ENCODE measurements at places on chromosomes 5 and 9.

GRCh38 chr5:3329427-3329826 is 266.2 kb upstream of the IRX1 start:
- H3K4me1 ChIP-seq = no peaks in the 10 kb centered on the region
- H3K27ac ChIP-seq = no peak overlapping the region
- no peaks in the 10 kb centered on the region for H3K36me3 ChIP-seq
- H3K27me3 ChIP-seq = no peaks in the 10 kb centered on the region

DNA sequence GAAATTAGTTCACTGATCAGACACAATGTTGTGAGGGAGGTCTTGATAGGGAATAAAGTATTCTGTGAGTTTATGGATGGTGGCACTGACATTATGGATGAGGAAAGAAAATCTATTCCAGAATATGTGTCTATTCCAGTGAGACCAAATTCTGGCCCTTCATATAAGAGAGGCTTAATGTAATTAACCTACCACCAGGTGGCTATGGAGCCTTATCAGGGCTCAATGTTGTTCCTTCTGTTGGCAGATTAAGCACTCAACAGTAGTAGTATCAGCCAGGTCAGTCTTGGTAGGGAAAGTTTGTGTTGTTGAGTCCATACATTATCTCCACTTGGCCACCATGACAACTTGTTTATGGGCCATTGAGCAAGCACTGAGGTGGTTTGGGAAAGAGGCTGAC is 41.7 kb upstream of the BARX1 start:
- no peaks in the 10 kb centered on the region for H3K4me1 ChIP-seq
- peaks cover 43% of the 10 kb centered on the region for H3K27me3 ChIP-seq
- no peak for DNase-seq
- no peak overlapping the region for H3K27ac ChIP-seq
- H3K36me3 ChIP-seq = no peaks in the 10 kb centered on the region
- H3K4me3 ChIP-seq = no peak overlapping the region

DNA sequence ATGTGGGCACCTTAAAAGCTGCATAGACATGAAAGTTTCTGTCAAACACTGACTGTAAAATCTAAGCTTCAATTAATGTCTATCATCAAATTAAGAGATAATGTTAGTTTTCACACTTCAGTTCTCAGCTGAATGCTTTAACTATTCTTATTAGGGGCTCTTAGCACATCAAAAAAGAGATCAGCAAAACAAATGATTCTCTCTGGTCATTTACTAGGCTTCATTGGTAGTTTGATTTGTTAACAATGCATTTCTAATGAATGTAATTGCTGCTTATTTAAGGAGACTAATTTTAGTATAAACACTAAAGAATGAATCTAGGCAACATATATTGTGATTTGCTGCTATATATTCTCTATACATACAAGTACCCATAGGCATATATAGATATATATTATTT is 1182.0 kb downstream of the MAT2B start:
- H3K27me3 ChIP-seq = no peaks in the 10 kb centered on the region
- no peak for DNase-seq
- no peak overlapping the region for H3K4me3 ChIP-seq

GRCh38 chr9:18825656-18826170 is 207.3 kb downstream of the SAXO1 start:
- peaks cover 91% of the 10 kb centered on the region for H3K36me3 ChIP-seq
- H3K4me3 ChIP-seq = no peak overlapping the region
- no peak overlapping the region for H3K27ac ChIP-seq
- H3K27me3 ChIP-seq = no peaks in the 10 kb centered on the region

DNA sequence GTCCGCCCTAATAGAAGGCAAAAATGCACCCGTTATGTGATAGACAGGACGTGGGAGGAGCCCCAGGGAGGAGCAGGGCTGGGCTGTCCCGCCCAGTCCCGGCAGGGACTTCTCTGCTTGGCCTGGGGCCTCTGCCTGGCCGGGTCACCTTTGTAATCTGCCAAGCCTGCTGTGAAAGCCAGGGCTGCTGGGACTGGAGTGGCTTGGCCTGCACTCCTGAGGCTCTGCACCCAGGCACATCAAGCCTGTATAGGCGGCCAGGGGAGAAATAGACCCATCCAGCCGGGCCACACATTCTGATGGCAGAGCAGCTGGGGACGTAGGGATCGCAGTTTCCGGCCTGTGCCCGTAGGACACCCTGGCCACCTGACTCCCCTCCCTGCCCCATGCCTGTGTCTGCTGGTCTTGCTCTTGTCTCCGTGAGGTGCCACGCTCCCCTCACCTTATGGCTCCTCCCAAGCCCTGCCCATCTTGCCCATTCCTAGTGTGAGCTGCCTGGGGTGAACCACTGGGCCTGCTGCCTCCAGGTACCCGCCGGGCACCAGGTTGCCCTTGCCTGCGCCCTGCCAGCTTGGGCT is 28.1 kb downstream of the DYNC2I2 start:
- H3K27ac ChIP-seq = no peak overlapping the region
- no peaks in the 10 kb centered on the region for H3K27me3 ChIP-seq
- DNase-seq = no peak
- H3K4me3 ChIP-seq = no peak overlapping the region
- peaks cover 95% of the 10 kb centered on the region for H3K36me3 ChIP-seq

DNA sequence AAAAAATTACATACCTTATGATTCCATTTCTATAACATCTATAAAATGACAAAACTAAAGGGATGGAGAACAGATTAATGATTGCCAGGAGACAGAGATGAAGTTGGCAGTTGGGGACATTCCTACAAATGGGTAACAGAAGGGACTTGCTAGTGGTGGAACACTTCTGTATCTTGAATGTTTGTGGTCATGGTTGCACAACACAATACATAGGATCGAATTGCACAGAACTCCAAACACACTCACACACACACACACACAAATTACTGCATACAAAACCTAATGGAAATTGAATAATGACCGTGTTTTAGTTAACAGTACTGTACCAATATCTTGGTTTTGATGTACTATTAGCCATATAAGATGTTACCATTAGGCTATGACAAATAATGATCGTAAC is 330.7 kb upstream of the POU5F2 start:
- no peak overlapping the region for H3K4me3 ChIP-seq
- no peaks in the 10 kb centered on the region for H3K4me1 ChIP-seq
- peaks cover 5% of the 10 kb centered on the region for H3K36me3 ChIP-seq
- DNase-seq = peak; percentile 10
- no peaks in the 10 kb centered on the region for H3K27me3 ChIP-seq

GRCh38 chr9:127966416-127967150 is 14.2 kb downstream of the EEIG1 start:
- H3K27ac ChIP-seq = no peak overlapping the region
- H3K36me3 ChIP-seq = peaks cover 13% of the 10 kb centered on the region
- H3K4me3 ChIP-seq = no peak overlapping the region

- no peak for DNase-seq
- H3K27ac ChIP-seq = no peak overlapping the region
- H3K27me3 ChIP-seq = no peaks in the 10 kb centered on the region
- no peak overlapping the region for H3K4me3 ChIP-seq
Observed at GRCh38 chr9:8613346-8613825, 813.8 kb upstream of the DMAC1 start.

DNA sequence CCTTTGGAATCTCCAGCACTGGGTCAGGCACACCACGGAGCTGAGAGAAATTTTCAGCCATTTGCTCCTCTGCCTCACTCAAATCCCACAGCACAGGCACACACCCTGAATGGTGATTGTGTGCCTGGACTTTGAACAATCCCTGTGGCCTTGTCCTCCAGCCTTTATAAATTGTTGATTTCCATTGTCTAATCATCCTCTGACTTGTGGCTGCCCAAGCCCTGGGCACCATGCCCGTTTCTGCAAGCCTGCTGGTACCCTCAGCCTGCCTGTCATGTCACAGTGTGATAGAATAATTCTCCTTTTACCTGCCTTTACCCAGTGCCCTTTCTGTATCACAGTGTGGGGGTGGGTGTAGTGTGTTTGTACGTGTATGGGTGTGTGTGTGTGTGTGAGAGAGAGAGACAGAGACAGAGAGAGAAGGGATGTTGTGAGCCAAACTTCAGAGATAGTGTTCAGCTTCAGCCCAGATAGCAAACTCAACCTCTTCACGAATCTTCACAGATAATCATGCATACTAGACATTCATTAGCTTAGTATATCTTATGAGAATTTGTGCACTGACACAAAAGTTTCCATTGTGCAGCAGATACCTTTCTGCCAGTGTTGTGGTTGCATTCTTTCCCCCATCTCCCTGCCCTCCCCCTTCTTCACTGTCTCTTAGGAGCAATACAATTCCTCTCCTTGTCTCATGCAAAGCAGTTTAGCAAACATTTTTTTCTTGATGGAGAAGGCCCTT is 27.8 kb upstream of the SLC44A1 start:
- no peak overlapping the region for H3K27ac ChIP-seq
- no peak overlapping the region for H3K4me3 ChIP-seq
- no peaks in the 10 kb centered on the region for H3K36me3 ChIP-seq
- no peaks in the 10 kb centered on the region for H3K4me1 ChIP-seq
- no peak for DNase-seq

GRCh38 chr5:169895926-169896325 is 84.4 kb downstream of the INSYN2B start:
- H3K36me3 ChIP-seq = no peaks in the 10 kb centered on the region
- H3K27me3 ChIP-seq = no peaks in the 10 kb centered on the region
- no peak overlapping the region for H3K4me3 ChIP-seq
- DNase-seq = no peak

DNA sequence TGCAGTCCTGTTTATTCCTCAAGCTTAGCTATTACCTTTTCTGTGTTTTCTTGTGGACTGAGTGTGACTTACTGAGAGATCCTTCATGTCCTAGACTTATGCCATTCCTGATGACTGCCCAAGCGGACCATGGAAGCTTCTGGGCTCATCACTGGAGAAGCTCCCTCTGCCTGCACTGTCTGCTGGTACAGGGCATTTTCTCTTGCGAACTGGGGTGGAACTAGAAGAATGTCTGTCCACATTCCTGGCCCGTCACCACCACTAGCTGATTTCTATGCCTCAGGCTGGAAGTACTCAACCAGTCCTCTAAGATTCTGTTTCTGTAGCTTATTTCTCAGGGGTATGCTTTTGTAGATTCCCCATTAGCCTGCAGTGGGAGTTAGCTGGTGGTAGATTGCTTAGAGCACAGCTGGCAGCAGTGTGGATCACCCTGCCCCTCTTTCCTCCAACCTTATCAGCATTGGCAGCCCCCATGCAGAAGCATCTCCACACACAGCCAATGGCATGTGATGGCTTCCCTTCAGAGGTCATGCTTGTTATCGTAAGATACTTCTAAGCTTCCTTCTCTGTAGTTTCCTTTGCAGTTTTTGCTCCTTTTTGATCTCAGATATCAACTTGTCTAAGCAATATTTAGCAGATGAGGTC is 12.4 kb downstream of the SLC36A1 start:
- DNase-seq = peak; percentile 15
- peaks cover 48% of the 10 kb centered on the region for H3K36me3 ChIP-seq
- no peak overlapping the region for H3K4me3 ChIP-seq
- no peaks in the 10 kb centered on the region for H3K27me3 ChIP-seq
- H3K4me1 ChIP-seq = peaks cover 4% of the 10 kb centered on the region

DNA sequence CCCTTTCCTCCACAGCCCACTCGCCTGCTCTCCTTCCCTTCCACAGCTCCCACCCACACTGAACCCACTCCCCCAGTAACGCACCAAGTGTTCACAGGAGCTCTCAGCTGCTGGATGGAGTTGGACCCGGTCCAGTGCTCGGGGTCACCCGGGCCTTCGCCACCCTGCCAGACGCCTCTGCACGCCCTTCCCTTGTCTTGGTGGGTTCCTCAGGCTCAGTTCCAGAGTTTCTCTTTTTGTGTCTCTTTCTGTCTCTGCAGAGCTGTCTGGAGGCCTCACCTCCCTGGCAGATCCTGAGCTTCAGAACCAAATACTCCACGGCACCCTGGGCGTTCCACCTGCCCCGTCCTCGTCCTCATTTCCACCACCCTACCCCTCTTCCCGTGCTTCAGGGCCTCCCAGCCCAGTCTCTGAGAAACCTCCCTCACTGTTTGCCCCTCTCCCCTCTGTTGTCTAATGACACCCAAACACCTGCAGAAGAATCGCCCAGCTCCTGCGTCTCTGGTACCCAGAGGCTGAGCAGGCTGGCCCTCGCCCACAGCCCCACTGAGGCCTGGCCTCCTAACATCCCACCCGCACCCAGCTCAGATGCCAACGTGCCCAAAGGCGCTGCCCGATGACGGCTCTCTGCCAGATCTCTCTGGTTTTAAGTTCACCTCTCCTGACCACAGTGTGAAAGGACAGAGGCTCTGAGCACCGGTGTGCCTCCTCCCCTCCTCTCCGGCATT is 74.3 kb downstream of the COL23A1 start:
- no peak overlapping the region for H3K27ac ChIP-seq
- no peaks in the 10 kb centered on the region for H3K36me3 ChIP-seq
- DNase-seq = no peak
- H3K4me3 ChIP-seq = no peak overlapping the region
- H3K4me1 ChIP-seq = no peaks in the 10 kb centered on the region

DNA sequence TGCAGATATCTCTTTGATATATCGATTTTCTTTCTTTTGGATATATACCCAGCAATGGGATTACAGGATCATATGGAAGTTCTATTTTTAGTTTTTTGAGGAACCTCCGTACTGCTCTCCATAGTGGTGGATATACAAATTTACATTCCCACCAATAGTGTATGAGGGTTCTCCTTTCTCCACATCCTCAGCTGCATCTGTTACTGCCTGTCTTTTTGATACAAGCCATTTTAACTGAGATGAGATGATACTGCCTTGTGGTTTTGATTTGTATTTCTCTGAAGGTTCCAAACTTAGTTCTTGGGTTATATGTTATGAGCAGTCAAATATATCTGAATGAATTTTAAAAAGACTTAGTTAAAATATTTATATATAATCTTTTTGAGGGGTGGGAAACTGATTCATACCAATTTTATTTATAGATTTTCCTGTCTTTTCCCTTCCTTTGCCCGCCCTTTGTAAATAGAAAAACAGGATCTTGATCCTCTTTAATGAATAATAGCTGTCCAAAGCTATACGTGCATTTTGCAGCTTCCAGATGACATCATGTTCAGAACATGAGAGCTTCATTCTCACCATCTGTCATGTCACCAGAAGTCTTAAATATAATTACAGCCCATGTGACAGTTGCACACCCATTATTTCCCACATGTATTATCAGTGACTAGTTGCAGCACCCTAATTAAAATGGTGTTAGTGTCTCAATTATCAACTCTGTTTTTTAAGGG is 6.2 kb upstream of the ARHGEF28 start:
- DNase-seq = no peak
- H3K4me3 ChIP-seq = no peak overlapping the region
- no peaks in the 10 kb centered on the region for H3K36me3 ChIP-seq
- no peak overlapping the region for H3K27ac ChIP-seq
- peaks cover 1% of the 10 kb centered on the region for H3K4me1 ChIP-seq

DNA sequence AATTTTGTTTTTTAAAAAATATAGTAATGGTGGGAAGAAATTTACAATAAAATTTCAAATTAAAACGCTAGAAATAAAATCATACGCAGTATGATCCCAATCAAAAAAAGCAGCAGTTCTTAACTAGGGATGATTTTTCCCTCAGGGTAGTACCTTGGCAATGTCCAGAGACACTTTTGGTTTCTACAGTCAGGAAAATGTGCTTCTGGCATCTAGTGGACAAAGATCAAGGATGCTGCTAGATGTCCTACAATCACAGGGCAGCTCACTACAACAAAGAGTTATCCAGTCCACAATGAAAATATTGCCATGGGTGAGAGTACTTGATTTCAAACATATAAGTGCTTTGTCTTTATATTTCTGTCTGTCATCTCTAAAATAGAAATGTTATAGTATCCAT is 400.2 kb upstream of the SGCD start:
- H3K4me3 ChIP-seq = no peak overlapping the region
- DNase-seq = no peak
- no peaks in the 10 kb centered on the region for H3K27me3 ChIP-seq
- H3K4me1 ChIP-seq = no peaks in the 10 kb centered on the region
- H3K36me3 ChIP-seq = no peaks in the 10 kb centered on the region
- H3K27ac ChIP-seq = peak overlapping the region; percentile 30

GRCh38 chr5:178120607-178121357 is 7.5 kb downstream of the N4BP3 start:
- H3K27me3 ChIP-seq = peaks cover 9% of the 10 kb centered on the region
- peak overlapping the region; percentile 72 for H3K4me3 ChIP-seq
- peaks cover 7% of the 10 kb centered on the region for H3K36me3 ChIP-seq
- no peak overlapping the region for H3K27ac ChIP-seq
